NCI-H1092 treated with DMSO at 0.1 percent for 48 hours (cell line): ENCODE measurements at places on chromosomes 11 and 22.

DNA sequence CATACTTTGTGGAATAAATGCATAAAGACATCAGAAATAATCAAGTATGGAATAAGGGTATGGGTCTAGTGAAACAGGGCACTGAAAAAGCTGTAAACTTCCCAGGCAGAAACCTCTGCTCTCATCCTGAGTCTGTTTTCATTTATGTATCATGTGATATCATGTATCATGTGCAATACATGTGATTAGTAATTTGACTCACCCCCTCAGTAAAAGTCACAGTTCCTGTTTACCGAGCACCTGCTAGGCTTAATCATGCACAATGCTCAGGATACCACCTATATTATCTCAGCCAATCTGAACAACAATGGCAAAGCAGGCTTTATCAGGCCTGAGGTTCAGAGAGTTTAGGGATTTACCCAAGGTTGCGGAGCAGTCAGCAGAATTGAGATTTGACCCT lies 250.6 kb upstream of the TENM4 start:
- no peak for DNase-seq

DNA sequence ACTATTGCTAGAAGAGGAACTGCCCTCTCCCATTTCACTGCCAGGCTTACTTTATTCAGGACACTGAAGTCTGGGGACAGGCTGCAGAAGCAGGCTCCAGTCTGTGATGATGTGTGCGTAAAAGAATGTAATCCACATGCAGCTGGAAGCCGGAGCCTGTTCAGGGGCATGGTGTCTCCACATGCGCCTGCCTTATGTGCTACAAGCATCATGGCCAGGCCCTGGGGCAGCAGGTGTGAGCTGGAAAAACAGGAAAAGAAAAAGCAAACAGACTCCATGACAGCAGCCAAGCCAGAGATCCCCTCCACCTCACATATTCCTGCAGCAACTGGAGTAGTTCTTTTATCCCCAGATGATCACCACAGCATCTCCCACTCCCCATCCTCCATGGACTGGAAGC lies 33.4 kb downstream of the ARFGAP2 start:
- DNase-seq, result peak; percentile 34

DNA sequence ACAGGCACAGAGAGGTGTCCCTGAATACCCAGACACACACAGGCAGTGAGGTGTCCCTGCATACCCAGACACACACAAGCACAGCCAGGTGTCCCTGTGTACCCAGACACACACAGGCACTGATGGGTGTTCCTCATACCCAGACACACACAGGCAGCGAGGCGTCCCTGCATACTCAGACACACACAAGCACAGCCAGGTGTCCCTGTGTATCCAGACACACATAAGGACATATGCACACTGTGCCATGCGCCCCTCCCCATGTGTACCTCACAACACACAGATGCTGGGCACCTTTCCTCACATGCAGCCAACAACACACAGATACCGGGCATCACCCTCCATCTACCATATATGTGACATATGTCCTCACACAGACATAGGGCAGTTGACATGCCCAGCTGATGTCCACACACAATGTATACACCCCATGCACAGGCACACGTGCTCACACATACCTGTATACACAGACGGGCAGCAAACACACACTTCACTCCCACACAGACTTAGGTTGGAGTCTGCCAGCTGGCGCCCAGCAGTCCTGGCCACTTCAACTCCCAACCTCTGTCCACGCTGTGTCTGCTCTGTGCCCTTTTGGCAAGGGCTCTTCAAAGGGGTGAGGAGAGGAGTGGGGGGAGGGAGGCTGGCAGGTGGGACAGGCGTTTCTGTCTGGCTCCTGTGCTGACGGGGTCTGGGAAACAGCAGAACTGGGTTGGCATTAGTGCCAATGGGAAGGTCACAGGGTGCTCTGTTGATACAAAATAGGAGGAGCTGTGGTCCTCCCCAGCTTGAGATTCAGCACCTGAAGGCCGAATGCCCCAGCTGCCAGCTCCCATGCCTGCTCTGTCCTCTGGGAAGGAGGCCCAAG lies 69.4 kb upstream of the ALX4 start:
- peak; percentile 63 for DNase-seq

- DNase-seq, result no peak
These were observed 4.1 kb upstream of the ACER3 start for GRCh38 chr11:76856571-76856970.

GRCh38 chr22:20130731-20131596 lies 640 bp upstream of the ZDHHC8 start:
- DNase-seq, result peak; percentile 67

GRCh38 chr11:40787224-40787623 lies 672.2 kb downstream of the LRRC4C start:
- DNase-seq, result no peak

DNA sequence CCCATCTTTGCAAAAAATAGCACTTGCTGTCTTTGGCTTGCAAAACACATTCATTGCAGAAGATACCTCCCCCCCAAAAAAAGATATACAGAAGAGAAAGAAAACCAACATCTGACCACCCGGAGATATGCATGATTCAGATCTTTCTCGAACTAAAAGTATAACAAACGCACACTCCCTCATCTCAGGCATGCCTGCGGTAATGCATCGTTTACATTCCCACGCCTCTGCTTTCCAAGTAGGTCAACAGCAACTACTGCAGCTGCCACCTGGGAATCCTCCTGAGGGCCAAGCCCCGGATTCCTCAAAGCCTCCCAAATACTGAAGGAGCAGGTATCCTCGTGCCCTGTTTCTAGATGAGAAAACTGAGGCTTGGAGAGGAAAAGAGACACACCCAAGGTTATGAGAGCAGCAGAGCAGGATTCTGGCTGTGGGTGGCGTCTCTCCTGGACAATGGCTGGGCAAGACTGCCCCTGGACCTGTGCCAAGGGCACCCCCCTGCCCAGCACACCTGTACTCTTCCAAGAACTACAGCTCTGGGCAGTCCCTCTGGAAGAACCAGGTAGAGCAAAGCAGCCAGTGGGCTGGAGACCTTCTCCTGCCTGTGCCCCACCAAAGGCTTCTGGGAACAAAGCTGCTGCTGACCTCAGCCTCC lies 38.1 kb downstream of the NUP50 start:
- no peak for DNase-seq

GRCh38 chr11:83694191-83694910 lies 408.2 kb upstream of the CCDC90B start:
- DNase-seq, result no peak

DNA sequence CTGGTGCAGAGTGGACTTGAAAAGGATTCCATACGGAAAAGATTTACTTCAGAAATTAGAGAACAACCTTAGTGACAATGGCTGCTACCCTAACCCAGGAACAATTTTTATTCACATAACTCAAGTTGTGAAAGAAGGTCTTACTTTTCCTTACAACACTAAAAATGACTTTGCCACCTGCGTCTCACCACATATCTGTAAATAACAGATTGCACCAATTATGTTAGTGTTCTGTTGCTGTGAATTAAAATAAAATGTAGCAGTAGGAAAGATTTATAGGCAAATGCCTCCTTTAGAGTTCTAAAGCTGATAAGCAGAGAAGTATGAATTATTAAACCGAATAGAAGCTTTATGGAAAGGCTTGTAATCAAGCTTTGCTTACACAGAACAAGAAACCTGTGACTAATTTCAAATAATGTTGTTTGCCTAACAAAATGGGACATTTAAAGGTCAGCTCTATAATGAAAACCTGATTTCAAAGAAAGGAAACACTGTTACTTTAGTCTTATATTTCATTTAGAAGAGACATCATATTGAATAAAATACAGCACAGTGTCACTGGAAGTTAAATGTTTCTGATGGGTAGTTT lies 2237.8 kb downstream of the LRRC4C start:
- DNase-seq, result no peak

GRCh38 chr22:31144223-31144622 lies 3.9 kb upstream of the PLA2G3 start:
- no peak for DNase-seq

GRCh38 chr11:12291766-12292165 lies 85.6 kb upstream of the PARVA start:
- DNase-seq, result no peak

- DNase-seq, result no peak
These were observed 96.1 kb downstream of the SLC1A2 start for GRCh38 chr11:35323076-35323868.

DNA sequence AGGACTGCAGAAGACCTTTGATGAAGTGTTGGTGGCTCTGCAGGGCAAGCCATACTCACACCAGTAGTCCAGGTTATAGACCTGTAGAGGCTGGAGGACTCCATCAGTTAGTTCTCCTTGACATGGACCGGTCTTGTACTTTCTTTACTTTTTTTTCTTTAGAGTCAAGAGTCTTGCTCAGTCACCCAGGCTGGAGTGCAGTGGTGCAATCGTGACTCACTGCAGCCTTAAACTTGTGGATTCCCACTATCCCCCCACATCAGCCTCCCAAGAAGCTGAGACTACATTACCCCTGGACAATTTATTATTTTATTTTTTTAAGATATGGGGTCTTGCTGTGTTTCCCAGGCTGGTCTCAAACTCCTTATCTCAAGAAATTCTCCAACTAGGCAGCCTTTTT lies 49.6 kb upstream of the E2F8 start:
- DNase-seq, result no peak

DNA sequence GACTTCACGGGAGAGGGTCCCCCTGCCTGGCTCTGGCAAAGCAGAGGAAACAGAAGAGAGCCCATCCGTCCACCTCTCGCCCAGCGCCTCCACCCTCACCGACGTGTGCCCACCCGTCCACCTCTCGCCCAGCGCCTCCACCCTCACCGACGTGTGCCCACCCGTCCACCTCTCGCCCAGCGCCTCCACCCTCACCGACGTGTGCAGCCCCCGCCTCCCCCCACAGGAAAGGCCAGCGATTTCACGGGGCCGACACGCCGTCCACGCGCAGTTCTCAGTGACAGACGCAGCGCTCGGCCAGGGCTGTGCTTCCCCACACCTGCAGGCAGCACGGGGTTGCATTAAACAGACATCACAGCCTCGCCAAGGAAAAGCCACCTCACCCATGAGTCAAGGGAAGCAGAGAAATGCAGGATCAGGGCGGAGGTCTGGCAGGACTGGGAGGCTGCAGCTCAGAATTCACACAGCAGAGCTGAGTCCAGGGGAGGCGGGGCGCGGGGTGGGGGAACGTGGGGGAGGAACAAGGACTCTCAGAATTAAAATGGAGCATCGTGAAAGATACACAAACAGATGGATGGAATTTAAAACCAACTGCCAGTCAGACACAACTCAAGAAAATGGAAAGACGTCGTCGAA lies 377.7 kb downstream of the BRD1 start:
- DNase-seq, result no peak

- no peak for DNase-seq
These were observed 1.8 kb downstream of the PPP1R14B start for GRCh38 chr11:64244966-64245365.

DNA sequence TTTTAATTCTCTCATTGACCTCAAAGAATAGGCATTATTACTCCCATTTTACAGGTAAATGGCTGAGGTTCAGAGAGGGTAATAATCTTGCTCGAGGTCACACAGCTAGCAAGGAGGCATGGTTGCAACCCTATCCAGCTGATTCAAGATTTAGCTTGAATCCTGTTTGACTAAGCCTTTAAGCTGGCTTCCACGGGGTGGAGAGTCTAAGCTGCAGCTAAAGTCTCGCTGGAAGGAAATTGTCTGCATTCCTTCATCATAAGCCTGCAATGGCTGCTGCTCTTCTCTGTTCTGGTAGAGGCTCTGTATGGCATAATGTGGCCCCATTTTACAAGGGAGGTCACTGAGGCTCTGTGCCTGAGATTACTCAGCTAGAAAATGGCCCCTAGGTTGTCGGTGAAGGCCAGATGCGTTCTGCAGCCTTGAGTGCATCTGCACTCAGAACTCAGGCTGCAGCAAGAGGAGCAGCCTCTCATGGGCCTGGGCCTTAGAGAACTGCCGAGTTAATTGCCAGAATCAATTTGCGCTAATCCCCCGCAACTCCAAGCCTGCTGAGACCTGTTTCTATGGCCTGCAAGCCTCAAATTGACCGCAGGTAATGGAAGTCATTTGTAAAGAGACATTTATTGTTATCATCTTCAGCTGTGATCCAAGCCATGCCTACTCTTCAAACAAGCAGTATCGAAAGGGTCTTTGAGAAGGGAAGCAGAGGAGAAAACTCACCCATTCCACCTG lies 44.1 kb upstream of the SEZ6L start:
- no peak for DNase-seq

- no peak for DNase-seq
These were observed 21.9 kb downstream of the SAMM50 start for GRCh38 chr22:43976861-43977795.

DNA sequence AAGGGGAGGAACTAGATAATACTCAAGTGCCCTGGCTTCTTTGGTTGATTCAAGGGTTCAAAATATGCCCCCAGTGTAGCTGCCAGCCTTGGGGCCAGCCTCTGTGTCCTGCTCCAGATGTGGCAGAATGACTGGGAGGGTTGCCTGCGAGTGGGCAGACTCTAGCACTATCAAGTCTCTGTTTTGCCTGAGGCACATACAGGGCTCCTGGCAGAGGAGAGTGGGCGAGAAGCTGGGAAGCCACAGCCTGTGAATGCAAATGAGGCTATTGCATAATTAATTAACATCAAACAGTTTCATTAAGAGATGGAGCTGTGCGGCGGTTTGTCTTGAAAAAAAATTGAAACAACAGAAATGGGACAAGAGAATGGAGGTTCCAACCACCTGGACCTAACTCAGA lies 50.8 kb downstream of the BUD13 start:
- DNase-seq, result no peak

DNA sequence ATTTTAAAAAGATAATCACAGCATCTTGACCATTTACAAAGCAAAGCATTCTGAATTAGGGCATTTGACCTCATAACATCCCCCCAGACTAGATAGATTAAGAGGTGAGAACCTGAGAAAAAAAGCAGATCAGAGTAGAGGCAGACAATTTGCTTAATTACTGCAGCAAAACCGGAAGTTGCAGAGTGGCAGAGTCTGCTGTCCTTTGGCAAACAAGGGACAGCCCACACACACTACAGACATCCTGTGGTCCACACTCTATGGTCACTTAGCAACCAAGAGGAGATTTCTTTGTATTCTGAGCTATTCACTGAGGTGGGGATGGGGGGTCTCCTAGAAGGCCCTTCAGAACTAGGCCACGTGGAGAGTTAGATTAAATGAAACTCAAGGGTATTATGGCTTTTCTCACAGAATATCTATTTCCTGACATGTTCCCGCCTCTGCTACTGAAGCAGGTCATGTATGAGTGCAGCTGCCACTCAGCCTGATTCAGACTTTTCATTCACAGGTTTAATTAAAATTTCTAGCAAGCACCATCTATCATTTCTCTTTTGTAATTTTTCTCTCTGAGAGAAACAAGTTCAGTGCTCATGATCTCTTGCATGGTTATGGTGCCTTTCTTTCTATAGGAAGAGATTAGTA lies 48.5 kb downstream of the SVIP start:
- DNase-seq, result peak; percentile 69

- DNase-seq, result no peak
These were observed 353.4 kb downstream of the SOX6 start for GRCh38 chr11:16002942-16003341.

- peak; percentile 31 for DNase-seq
These were observed 619 bp downstream of the MSANTD2 start for GRCh38 chr11:124799348-124800225.
